ENCODE measurements at places on chromosomes 1 and 21. TPM values are rescaled to one million over a fixed set of nuclear protein-coding genes. Genes with fewer than 3 reads are reported as not detected.

DNA sequence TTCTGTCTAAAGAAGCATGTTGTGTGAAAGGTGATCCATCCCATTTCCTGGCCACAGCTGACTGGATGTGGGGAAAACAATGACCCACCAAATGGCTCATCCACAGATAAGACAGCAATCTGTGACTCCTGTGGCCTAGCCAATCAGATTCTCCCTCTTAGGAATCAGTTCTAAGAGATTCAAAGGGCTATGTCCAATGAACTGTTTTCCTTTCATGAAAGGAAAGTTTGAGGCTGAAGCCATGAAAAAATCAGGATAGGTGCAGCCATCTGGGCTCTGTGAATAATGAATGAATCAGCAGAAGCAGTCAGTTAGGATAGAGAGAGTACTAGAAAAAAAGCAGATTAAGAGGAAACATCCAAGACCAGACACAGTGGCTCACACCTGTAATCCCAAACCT lies 164.7 kb downstream of the NRIP1 start:
- peak; percentile 74 for DNase-seq

GRCh38 chr1:226626577-226626956 lies 78.0 kb downstream of the STUM start:
- peak; percentile 72 for DNase-seq

GRCh38 chr1:180527101-180527669 lies 24.8 kb upstream of the ACBD6 start:
- peak; percentile 60 for DNase-seq

GRCh38 chr1:61873994-61874393 lies 131.7 kb downstream of the PATJ start:
- DNase-seq, result no peak

DNA sequence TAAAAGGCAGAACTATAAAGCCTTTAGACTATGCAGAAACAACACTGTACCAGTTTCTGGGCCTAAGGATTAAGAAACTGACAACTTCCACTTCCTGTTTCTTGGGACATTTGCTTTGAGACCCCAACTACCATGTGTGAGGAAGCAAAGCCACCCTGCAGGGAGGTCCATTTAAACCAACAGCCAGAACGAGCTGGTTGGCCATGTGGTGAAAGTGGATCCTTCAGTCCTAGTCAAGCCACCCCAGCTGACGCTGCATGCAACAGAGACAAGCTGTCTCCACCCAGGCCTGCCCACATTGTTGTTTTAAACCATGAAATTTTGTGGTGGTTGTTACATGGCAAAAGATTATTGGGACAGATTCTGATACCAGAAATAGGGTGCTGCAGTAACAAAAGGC lies 31.8 kb upstream of the SLFNL1 start:
- no peak for DNase-seq

DNA sequence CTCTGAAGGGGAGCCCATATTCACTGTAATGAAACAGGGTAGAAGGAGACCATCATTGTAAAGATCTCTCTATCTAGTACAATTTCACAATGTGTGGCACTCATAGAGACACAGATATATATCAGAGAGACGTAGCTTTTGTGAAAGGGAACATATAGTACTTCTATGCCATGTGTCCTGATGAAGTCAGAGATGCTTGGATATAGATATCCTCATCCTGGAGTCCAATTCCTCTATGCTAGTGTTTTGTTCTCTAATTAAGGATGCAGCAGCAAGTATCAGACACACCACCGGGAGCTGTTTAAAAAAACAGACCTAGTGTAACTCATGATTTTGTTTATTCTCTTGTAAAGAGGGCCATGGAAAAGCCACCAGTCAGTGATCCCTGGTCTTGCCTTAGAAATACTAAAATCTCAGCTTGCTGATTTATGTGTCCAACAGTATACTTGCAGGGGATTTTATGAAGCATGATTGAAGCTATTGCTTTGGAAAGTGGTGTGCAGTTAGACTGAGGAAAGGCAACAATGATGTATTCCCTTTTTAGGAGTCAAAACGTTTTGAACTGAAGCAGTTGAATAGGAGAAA lies 2.5 kb downstream of the NCAM2 start:
- DNase-seq, result no peak

The NR5A2 gene
- total RNA-seq, result 0.23 TPM

The ZFYVE9 gene
- 11.8 TPM for total RNA-seq

The RRP15 gene
- 22.3 TPM for total RNA-seq

The MATN1 gene
- total RNA-seq, result 0.06 TPM

- no peak for DNase-seq
Measured at GRCh38 chr1:181559142-181559541, 75.8 kb downstream of the CACNA1E start.

The SLFNL1 gene
- not detected for total RNA-seq

- no peak for DNase-seq
Measured at GRCh38 chr1:46114925-46115603, 17.4 kb downstream of the PIK3R3 start.

The DNM3 gene
- total RNA-seq, result 4.3 TPM

DNA sequence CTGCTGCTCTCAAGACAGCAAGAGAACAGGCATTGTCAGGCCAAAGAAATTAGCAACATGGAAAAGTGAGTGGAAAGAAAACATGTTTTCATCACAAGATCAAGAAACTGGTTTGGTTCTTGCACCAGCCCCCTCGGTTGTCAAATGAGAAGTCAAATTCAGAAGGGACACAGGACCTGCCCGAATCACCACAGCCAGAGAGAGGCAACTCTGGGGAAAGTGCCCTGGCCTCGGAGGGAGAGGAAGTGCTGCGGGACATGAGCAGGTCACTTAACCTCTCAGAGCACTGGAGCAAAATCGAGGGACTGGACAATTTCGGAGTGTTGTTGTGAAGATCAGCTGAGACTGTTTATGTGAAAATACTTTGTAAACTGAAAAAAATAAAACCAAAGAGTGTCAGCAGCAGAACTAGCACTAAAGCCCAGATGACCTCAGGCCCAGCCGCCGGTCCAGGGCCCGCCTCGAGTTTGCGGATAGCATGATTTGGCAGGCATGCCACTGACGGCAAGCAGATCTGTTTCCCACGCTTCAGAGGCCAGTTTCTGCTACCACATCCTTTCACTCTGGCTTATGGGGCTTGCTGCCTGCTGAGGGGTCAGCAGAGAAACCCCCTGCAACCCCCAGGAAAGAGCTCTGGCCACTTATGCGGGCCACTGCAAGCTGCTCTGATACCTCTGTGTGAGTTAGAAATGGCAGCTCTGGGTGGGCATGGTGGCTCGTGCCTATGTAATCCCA lies 32.1 kb downstream of the CD247 start:
- no peak for DNase-seq

- DNase-seq, result no peak
Measured at GRCh38 chr1:212074856-212075255, 39.3 kb downstream of the DTL start.

DNA sequence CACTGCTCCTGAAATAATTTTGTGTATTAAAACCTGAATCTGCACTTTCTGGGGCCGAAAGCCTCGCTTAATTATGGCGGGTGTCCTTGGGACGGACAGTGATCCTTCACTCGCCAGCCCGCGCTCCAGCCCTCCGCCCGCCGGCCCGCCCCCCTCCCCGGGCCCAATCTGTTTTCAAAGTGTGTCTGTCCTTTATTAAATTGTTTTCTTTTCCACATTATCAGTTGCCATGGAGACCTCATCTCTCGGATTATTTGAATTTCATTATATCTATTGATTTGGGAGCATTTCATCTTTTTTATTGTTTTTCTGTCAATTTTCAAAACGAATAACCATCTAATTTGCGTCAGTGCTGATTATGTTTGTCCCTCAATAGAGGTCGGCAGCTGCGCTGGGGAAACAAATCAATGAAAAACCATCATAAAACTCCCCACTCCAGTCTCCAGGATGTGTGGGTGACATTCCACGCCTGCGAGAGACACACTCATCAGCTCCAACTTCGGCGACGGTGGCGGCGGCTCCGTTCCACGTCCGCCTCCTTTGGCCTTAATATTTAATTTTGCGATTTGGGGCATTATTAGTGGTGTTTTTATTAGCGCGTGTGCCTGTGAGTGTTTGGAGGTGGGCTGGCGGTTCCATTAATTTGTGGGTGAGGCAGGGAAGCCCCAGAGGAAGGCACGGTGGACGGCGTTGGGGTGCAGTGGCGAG lies 123.9 kb downstream of the CASZ1 start:
- DNase-seq, result no peak

The OXCT2 gene
- total RNA-seq, result 2.9 TPM

The G0S2 gene
- total RNA-seq, result 5.7 TPM

GRCh38 chr1:191371626-191372025 lies 786.6 kb upstream of the RGS18 start:
- no peak for DNase-seq

- peak; percentile 59 for DNase-seq
Measured at GRCh38 chr1:232629250-232630046, 485 bp downstream of the SIPA1L2 start.

- peak; percentile 30 for DNase-seq
Measured at GRCh38 chr1:161307230-161307768, 2.5 kb downstream of the MPZ start.

The SYCP1 gene
- total RNA-seq, result not detected

DNA sequence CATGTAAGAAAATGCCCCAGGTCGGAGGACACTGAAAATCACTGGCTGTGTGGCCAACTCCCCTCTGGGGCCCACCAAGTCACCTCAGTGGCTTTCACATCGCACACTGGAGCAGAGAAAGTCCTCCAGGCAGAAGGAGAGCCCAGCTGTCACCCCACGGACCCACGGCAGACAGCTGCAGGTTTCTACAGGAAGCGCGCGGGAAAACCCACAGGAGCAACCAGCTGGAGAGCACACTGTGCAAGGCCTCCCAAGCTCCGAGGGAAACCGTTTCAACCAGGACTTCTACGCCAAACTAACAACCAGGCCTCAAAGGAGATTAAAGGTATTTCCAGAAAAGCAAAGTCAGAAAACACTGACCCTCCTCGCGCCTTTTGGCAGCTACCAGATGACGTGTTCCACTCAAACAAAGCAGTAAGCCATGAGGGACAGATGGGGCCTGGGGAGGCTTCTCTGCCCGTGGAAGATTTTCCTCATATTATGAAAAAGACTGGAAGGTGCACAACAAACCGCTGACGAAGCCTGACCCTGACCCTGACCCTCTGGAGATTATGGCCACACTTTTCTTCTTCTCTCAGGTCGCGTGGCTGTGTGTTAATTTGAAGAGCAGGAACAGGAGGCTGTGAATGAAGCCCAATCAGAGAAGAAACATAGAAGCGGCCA lies 21.0 kb downstream of the WDR4 start:
- DNase-seq, result no peak

DNA sequence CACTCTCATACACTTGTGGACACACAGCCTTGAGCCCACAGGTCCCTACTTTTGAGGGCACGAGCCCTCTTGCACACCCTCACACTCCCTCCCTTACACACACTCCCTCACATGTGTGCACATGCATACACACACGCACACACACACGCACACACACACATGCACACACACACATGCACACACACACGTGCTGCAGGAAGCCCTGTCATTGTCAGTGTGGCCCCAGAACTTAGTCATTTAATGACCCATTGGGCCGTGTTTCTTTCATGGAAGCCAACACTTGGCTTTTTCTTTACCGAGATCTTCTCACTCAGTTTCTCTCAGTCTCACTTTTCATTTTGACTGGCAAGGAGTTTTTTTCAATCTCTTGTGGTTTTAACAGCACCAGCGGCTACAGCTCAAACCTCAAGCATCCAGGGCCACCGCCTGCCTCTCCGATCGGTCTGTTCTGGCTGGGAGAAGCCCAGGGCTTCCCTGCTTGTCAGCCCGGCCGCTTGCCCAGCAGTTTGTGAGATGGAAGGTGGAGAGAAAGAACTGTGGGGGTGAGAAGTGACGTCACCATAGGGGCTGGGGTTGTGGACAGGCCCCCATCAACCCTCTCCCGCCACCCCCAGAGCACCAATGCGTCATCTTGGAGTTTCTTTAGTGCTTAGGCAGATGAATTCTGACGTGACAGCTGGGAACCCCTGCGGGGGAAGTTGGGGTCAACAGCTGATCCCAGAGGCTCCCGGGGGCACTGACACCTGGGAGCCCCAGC lies 15.8 kb upstream of the TNFRSF8 start:
- peak; percentile 74 for DNase-seq

DNA sequence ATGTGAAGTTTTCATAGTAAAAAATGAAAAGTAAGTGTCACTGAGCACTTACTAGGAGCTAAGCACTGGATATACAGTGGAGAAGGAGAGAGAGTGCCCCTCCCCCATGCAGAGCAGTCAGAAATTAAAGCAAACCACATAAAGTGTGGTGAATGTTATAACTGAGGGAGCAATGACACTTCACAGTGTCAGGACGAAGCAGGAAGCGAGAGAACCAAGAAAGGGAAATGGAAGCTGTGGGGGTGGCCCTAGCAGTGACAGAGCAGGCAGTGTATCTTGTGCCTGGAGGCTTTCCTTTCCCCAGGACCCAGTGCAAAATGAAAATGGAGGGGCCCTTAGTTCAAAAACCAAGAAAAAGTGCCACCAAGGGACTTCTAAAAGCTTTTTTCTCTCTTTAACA lies 21.5 kb upstream of the RCAN3 start:
- DNase-seq, result no peak

DNA sequence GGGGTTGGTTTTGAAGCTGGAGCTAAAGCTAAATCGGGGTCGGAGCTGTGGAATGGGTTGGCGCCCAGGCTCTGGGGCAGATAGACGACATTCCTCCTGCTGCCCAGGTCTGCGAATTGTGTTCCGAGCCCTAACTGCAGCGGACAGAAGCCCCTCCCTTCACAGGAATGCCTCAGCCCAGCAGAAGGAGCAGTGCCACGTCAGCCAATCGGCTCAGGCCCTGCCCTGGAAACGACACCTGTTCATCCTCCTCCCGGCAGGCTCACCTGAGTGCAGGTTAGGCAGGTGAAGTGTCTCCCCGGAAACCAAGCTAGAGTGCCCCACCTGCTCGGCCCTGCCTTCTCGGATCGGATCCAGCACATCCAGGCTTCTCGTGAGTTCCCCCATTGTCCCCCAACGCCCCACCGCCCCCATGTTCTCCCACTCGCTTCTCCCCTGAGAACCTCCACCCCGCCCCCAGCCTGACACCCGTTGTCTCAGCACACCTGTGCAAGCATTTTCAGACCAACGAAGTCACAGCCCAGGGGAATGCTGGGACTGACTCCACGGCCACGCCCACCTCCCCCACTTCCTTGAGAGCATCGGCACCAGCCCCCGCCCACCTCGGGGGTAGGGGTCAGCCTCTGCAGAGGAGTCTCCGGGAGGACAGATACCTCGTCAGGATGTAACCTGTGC lies 775 bp downstream of the TMEM125 start:
- no peak for DNase-seq

DNA sequence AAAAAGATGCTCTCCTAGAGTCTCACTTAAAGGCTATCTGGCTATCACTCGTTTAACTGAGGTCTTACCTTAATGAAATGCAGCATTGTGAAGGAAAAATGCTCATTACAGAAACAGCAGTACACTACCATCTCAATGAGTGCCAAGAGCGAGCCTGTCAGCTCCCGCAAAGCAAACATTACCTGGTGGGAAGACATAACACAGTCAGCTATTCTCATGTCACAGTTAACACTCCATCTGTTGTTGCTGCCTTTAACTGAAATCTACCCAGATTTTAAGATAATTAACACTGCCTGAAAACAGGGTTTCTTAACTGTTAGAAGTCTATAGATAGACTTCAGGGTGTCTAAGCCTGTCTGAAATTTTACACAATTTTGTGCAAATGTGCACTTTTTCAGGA lies 39.1 kb downstream of the PCSK9 start:
- no peak for DNase-seq

Data from Daoy (cell line).